ENCODE measurements at places on chromosomes 11 and 22. TPM values are rescaled to one million over a fixed set of nuclear protein-coding genes. Genes with fewer than 3 reads are reported as not detected.

FOLR1 gene
- not detected for total RNA-seq

DNA sequence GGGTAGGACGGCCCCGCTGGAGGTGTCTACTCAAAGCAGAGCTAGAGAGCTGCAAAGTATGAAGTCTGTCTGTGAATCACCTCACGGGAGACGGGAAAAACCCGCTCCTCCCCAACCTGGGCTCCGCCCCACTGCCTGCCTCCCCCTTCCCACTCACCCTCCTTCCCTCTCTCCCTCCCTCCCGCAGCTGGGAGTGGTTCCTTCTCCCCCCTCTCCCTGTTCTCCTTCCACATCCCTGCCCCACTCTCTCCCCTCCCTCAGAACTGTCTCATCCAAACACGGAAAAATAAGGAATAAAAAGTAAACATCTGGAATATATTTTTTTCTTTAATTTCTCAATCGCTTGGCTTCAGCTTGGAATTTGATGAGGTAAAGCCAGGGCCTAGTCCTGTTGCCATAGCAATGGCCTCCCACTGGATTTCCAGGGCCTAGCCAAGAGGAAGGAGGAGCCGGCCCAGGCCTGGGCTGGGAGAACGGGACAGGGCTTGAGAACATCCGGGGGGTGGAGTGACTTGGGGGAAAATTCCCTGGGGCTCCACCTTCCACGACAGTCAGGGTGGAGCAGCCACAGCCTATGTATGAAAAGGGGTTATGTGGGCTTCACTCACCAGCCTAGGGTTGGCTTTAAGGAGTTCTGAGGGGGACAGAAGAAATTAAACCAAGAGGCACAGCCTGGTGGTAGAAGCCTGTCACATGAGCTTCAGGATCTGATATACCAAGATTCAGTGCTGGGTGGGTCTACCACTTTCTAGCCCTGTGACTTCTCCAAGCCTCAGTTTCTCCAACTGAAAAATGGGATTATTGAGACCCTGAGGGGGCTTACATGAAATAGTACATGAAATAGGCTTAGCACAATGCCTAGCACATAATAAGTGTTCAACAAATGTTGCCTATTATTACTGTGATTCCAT, 2.2 kb downstream of the TNKS1BP1 start:
- no peak for DNase-seq

DNA sequence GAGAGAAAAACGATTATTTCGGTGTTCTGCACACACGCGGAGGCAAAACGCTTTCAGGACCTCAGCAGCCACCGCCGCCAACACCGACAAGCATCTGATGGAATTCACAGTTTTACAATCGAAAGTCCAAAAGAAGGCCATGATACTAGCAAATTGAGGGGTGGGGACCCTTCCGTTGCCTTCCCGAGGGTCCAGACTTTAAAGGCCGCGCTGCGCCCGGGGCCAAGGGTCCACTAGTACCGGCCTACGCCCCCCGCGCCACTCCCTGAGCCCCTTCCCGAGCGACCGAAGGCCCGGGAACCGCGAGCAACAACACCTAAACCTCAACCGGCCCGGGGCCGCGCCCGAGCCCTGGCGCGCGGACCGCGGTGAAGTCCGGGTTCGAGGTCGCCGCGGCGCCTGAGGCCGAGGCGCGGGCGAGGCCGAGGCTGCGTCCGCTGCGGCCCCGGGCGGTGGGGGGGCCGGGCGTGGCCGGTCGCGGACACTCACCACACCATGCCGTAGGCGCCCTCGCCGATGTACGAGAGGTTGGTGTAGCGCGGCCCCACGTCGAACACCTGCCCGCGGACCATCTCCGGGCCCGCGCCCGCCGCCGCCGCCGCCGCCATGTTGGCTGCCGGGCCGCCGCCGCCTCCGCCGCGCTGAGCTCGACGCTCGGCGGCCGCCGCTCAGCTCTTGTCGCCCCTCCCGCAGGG, 465 bp downstream of the MAPK1 start:
- no peak for DNase-seq

OR5T2 gene
- not detected for total RNA-seq

RAG1 gene
- total RNA-seq, result not detected

DNA sequence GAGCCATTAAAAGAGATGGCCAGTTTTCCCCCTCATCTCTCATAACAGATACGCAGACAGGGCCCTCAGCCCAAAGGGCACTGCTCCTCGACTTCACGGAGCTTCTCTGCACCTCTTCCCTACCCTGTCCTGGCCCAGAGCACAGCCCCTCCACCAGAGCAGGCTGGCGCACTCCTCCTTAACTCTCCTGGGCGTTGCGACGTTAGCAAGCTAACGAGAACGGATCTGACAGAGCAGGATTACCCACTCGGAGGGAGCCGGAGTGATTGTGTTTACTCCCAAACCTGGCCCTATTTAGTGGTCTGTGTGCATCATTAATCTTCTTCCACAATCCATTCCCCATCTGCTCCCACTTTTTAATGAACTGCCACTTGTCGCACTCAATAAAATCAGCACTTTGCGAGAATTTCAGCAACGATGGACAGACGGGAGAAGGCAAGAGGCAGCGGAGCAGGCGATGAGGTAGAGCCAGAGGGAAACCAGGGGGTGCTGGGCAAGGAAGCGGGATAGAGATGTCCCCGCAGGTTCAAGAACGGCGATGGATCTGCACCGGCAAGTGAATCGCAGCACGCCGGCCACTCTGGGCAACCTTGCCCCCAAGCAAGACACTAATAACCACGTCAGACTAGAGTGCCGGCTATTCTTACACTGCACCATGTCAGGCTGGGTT, 159.4 kb downstream of the BUD13 start:
- no peak for DNase-seq

DNA sequence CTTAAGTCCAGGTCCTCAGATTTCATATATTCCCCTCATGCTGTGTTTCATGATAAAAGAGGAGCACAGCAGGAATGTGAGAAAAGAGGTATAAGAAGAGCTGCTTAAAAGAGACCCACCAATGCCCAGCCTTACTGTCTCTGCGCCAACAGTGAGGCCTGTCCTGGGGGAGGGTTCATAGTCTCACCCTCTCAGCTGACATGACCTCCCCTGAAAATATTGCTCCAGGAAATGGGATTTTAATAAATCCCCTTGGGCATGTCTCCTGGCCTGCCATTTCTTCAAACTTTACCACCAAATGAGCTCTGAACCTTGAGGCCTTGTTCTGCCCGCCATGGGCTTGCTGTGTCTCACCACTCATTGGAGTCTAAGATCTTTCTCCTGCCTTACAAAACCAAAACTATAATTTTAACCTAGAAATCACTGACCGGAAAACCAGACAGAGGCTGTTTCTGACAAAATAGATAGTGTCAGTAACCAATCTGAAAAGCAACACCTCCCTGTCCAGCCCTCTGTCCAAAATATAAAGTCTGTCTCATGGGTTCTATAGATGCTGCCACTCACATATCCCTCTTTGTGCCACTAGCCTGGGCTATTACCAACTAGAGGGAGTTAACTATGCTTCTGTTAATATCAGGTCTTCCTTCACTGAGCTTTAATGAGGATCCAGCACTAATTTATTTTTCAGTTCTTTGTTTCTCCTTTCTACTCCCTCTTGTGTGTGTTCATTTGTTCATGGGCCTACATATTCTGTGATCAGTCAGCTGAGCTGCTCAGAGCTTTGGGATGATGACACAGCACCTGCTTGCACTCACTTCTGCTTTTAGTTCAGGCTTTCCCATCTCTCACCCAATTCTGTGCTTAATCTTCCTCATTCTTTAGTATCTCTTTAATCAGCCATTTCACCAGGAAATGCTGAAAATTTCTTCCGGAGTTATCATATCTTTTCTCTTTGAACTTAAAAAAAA, at the start of gene OR2AG2:
Gene OR2AG2 (minus strand): TSS at position 51 of the 968 bp plus-strand sequence. CDS start 3,019 bp downstream, outside the sequence.
- DNase-seq, result peak; percentile 79

All from OCI-LY7 (cell line).